ENCODE measurements at places on chromosomes 1 and 21.
A peak's percentile ranks its signal among the peaks of the same experiment; 100 is the strongest.

DNA sequence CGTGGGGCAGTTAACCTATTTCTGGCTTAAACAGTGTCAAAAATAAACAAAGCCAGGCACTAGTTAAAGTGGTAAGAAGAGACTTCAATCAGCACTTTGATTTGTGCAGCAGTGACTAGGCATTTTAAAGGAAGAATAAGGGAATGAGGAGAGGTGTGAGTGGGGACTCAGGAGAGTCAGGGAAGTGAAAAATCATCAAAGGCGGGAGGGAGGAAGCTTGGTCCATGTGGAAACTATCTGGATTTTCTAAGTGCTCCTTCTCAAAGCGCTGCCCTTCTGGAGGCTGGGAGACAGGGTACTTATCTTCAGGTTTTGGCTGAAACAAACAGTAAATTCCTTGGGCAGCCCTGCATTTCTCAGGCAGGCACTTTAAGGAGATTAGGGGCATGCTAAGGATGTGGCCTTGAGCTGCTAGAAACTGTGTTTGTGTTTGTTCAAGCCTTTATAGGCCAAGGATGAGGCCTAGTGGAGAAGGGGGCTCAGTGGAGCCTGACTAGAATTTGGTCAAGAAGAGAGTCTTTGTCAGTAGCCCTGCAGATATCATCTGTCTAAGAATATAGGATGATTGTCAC lies 486.5 kb downstream of the SIPA1L2 start:
- DNase-seq = peak; percentile 4

- DNase-seq = no peak
These were observed 30.6 kb downstream of the LY9 start for GRCh38 chr1:160826546-160826945.

DNA sequence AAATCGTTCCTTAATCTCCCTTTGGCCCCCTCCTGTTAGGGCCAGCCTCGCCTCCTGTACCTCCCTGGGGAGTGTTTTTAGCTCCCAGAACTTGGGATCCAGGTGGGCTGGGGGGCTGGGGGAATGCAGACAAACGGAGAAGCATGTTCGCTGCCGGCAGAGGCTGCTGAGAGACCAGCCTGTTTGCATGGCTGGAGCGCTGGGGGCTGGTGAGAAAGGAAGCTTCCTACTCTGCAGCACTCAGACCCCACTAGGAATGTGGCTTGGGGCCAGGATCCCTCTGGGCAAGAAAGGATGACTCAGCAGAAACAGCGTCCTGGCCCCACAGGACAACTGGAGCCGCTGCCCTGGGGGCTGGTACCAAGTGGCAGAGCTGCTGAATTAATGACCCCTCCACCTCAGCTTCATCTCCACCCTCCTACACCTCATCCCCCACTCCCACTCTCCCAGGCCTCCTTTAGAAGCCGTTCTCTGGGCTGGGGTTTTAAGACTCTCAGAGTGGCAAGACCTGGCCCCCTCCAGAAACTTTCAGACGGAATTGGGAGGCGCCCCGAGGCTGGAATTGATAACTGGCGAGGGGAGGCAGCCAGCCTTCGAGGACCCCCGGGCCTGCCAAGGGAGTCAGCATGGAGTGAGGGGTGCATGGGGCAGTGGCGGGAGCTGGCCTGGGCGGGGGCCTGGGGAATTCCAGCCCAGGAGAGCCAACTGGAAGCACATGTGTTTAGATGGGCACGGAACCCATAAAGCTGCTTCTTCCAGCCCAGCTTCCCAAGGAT lies 28.5 kb upstream of the EPS8L3 start:
- peak; percentile 93 for DNase-seq

- no peak for DNase-seq
These were observed 67.2 kb upstream of the SELENON start for GRCh38 chr1:25732821-25733220.

DNA sequence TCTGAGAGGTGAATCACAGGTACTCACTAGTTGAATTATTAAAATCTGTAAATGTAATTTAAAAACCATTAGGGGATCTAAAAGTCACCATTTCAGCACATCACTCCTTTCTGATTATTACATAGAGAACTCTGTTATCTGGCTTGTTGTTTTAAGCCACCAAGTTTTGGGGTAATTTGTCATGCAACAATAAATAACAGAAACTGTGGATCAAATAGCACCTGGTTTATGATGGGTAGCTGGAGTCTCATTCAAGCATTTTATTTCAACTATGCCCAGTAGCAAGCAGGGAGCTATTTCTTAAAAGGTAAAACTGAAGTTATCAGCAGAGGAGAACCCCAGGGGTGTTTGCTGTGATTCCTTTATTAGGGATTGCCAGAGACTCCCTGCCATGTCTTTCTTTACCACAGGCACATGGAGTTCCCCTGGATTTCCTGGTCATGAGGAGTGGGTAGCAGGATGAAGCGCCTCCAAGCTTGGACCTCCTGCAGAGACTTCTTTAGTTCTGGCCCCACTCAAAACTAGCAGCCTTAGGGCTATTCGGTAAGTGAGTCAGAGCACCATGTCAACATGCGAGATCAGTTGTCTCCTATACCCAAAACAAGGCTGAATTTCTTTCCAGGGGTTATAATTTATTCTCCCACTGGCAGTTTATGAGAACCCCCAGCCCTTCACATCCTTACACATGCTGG lies 179.2 kb downstream of the GIPC2 start:
- no peak for DNase-seq

DNA sequence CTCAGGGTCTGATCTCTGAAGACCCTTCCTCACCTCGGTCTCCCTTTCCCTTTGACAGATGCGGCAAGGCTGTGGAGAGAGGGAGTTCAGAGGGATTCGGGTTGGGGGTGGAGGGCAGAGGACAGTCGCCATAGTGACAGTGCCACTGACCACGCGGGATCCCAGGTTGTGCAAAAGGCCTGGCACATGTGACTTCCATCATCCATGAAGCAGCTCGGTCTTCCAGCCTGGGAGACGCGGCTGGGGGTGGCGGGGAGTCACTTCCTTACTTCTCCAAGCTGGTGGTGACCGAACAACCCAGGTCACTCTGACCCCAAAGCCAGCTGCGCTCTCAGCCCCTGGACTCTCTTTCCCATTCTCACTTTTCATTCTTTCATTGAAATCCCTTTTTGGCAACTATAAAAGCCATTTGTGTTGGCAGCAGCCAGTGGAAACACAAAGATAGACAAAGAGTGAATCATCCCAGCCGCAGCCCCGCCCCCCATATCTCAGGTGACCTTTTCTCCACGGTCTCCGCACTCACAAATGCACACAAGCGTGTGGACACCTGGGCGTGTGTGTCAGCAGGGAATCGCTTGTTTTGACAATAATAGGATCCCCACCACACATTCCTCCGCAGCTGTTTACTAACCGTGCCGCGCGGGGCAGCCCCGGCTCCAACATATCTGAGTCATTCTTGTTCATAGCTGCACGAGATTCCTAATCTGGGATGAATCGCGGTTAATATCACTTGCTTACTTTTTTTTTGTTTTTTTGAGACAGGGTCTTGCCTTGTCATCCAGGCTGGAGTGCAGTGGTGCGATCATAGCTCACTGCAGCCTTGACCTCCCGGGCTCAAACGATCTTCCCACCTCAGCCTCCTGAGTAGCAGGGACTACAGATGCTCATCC lies 68.3 kb downstream of the DHRS3 start:
- peak; percentile 71 for DNase-seq

- no peak for DNase-seq
These were observed 29.5 kb downstream of the RUNX1 start for GRCh38 chr21:35019631-35020032.

DNA sequence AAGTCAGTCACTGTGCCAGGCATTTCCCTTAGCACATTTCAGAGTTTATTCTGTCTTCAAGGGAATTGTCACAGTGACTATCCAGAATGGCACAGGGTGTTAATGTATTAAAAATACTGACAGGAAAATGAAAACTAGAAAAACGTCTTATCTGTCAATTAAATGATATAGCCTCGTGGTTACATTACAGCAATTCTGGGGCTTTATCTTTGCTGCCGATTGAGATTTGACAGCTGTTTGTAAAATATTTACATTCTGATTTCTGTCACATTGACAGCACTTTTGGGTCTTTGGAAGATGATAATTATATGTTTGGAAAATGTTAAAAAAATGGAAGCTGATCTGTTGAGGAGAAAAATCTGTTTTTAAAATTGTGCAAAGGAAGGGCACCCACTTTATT lies 250.0 kb downstream of the CHRM3 start:
- no peak for DNase-seq

DNA sequence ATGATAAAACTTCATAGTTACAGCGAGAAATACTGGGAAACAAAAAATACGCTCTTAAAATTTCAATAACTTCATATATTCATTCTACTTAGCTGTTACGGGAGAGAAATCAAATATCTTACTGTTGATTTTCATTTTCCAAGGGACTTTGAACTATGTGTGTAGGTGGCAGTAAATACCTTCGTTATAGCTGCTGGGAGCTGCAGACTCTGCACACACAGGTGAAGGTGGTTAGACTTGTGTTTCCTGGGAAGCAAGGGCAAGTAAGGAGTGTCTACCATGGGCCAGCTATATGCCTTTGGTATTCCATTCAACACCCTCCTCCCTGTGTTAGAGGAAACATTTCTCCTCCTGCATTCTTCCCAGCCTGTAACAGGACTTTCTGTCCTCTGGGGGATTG lies 51.4 kb upstream of the DIRAS3 start:
- no peak for DNase-seq

GRCh38 chr1:69985376-69985775 lies 220.0 kb downstream of the LRRC40 start:
- DNase-seq = no peak

GRCh38 chr1:112268408-112268807 lies 127.6 kb upstream of the CTTNBP2NL start:
- no peak for DNase-seq

- DNase-seq = peak; percentile 51
These were observed 507.9 kb downstream of the PLA2G4A start for GRCh38 chr1:187336441-187337168.

Data from eye (tissue), 1 donor.